ENCODE measurements at places on chromosomes 3 and 15.

GRCh38 chr15:64755427-64755940, 19.9 kb downstream of the RBPMS2 start:
- DNase-seq = no peak

DNA sequence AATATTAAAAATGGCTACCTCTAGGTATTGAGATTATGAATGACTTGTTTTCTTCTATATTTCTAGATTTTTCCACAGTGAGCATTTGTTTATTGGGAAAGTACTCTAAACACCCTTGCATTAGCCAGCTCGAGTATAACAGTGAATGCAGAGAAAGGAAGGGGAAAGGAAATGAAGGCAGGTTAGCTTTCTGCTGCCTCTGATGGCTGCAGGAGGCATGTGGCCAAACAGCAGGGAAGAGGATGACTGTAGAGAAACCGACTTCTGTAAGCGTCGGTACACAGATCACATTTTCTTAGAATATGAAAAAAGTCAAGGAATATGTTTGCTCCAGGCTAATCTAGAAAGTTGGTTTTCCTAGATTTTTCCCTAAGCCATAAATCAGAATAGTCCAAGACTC, 19.8 kb downstream of the GNB5 start:
- peak; percentile 40 for DNase-seq

DNA sequence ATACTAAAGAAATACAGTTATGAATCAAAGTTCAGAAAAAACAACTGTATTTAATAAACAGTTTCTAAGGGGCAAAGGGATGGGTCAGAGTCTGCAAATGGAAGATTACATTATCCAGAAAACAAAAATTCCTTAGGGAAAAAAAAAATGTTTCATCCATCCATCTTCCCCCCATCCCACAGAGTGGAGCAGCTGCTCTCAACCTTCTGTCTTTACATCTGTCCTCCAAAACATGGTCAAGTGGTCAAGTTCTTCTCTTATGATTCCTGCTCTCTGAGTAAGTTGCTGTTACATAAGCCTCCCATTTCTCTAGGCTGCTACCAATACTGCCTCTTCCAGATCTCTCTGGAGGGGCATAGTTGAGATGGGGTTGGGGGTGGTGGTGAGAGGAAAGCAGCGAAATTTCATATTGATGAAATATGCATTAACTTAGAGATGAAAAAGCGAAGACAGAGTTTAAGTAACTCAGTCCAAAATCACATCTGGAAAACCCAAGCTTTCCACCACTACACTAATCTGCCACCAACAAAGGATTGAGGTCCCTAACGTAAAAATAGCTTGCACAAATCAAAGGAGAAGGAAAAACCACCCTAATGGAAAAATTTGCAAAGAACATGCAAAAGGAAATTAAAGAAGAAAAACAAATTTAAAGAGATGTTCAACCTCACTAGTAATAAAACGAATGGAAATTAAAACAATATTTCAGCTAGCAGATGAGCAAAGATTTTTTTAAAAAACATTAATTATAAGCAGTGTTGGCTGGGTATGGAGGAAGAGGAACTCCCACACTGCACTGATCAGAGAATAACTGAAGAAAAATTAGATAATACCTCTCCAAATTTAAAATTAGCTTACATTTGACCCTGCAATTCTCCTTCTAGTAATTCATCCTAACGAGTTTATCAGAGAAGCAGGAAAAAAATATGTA, 109.5 kb downstream of the ST8SIA2 start:
- DNase-seq = no peak

DNA sequence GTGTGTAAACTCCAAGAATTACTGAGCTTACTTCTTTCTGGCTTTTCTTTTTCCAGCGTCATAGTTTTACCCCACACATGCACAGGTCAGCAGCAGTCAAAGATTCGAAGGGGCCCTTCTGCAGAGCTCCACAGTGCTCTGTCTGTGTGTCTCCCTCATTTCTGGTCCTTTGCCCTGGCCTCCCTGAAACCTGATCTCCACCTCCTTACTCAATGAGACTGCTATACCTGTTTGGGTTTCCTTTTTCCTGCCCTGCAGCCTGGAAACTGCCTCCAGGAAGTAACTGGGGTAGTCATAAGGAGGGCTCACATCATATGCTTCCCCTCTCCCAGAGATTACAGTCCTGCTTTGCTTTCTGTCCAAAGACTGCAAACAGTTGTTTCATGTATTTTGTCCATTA, 82.8 kb upstream of the TNIK start:
- peak; percentile 47 for DNase-seq

GRCh38 chr3:12252889-12253288, 36.0 kb upstream of the PPARG start:
- DNase-seq = no peak

- DNase-seq = no peak
These were observed 875 bp downstream of the GAP43 start for GRCh38 chr3:115624029-115624741.

GRCh38 chr15:74406992-74407705, 26.6 kb downstream of the SEMA7A start:
- DNase-seq = peak; percentile 15

DNA sequence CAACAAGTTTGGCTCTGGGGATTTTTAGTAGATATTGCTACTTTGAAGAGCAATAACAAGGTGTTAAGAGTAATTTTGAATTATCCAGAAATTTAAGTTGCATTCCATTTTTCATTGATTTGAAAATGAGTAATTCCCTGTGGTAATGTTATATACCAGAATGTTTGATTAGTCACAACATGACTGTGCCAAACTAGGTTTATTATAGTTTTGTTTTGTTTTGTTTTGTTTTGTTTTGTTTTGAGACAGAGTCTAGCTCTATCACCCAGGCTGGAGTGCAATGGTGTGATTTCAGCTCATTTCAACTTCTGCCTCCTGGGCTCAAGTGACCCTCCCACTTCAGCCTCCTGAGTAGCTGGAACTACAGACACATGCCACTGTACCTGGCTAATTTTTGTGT, 40.7 kb downstream of the CNOT10 start:
- DNase-seq = no peak

GRCh38 chr3:24400015-24400414, 94.6 kb downstream of the THRB start:
- no peak for DNase-seq

GRCh38 chr3:140523600-140523999, 154.3 kb upstream of the TRIM42 start:
- DNase-seq = no peak

- DNase-seq = no peak
These were observed 70.4 kb downstream of the LSM3 start for GRCh38 chr3:14248849-14249523.

DNA sequence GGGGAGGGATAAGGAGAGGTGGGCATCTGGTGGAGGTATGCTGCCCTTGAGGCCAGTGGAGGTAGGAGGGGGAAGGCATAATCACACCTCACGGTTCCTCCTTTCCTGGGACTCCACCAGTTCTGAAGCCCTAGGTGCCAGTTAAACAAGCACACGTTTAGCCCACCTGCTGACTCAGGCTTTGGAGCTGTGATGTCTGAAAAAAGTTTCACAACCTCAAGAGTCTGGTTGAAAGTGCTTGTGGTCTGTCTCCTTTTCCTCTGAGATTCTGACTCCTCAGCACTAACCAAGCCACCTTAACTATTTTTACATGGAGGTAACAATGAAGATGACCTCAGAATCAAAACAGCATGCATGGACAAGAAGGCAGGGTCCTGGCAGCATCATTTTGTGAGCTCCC, 23.0 kb downstream of the HPS3 start:
- DNase-seq = no peak

DNA sequence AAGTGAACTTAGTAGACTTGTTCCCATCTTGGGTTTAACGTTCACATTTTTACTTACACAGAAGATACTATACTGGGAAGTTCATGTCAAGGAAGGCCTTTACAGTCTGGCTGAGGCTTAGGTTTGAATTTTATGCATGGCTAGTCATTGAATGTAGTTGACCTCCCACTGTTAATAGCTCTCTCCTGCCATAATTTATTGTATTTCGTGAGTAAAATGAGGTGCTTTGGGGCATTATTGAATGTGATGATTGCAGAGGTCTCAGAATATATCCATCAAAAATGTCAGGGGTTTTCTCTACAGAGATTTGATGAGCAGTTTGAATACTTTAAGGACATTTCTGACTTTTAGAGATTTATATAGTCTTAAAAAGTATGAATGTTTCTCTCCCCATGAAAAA, 356.6 kb upstream of the GRM7 start:
- no peak for DNase-seq

- no peak for DNase-seq
These were observed 707.8 kb upstream of the GOLIM4 start for GRCh38 chr3:168803536-168803935.

GRCh38 chr3:100072326-100073048, 41.8 kb downstream of the FILIP1L start:
- no peak for DNase-seq

- no peak for DNase-seq
These were observed 256.1 kb upstream of the PROK2 start for GRCh38 chr3:72041076-72041475.

DNA sequence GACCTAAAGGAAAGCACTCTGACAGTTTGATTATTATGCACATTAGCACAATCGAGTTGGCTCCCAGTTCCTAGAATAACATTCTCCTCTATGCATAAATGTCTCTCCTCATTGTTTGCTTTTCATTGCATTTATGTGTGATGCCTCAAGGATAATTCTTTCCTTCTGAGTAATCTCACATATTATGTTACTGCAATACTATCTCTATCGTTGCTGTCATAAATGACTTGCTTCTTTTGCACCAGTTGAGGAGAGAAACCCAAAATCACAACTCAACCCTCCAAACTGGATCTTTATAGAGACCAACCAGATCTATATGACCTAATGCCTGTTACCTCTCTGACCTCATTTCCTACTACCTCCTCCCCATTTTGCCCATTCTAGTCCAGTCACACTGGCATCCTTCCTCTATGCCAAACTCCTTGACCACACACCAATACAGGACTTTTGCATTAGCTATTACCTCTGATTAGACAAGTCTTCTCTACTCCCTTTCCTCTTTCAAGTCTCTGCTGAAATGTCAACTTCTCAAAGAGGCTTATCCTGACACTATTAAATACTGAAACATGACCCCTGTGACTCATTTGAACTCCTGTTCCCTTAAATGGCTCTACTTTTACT, 1026.0 kb downstream of the TUSC7 start:
- no peak for DNase-seq

DNA sequence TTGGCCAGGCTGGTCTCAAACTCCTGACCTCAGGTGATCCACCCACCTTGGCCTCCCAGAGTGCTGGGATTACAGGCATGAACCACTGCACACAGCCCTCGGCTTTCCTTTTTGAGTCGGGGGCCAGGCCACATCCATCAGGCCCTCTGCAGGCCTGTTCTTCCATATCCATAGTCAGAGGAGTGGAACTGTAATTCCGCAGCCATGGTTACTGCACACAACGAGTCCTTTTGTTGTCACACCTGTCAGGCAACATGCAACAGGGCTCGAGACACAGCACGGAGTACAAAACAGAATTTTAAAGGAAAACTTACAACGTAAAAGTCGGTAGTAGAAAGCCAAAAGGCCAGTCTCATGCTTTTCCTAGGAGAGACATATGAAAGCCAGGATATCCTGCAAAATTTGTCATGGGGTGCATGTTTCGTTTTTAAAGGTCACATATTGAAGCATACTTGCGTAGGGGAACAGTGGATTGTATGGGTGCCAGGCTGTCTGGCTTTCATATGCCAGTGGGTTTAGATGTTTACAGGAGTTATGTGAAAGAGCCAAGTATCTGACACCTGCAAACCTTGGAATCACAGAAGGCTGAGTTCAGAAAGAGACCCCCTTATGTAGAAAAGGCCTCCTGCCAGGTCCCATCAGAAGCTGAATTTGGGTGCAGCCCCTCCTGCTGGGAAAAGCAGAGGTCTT, 63.2 kb upstream of the LPP start:
- no peak for DNase-seq

DNA sequence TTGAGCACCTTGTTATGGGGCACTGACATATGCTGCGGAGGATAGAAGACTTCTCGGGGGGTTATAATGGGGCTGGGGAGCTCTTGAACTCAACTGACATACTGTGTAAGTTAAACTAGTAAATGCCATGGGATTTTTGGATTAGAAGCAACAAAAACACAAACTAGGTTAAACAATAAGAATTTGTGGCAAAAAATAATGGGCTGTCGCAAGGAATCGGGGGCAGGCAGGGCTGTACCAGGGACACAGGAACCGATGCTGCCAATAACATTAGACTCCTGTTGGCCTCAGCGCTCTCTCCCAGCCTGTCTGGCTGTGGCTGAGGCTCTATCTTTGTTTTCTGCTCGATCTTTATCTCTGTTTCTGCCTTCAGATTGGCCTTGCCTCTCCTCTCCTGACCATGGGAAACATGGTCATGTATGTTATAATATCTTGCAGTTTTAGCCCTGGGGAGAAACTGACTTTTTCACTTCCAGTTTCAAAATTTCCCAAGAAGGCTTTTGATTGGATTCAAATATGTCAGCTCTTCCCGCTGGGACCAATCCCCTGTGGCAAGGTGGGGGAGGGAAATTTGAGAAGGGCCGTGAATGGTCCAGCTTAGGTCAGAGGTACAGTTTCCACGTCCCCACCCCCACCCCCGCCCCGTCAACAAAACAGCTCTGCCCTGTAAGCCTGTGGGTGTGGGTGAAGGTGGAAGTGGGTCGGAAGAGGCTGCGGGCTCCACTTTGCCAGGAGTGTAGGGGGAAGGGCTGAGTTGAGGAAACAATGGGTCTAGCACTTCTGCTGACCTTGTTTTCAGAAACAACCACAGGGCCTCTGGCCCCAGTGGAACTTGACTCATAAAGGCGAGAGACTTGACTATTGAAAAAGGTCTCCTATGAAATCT, 161.1 kb upstream of the TBL1XR1 start:
- peak; percentile 94 for DNase-seq

DNA sequence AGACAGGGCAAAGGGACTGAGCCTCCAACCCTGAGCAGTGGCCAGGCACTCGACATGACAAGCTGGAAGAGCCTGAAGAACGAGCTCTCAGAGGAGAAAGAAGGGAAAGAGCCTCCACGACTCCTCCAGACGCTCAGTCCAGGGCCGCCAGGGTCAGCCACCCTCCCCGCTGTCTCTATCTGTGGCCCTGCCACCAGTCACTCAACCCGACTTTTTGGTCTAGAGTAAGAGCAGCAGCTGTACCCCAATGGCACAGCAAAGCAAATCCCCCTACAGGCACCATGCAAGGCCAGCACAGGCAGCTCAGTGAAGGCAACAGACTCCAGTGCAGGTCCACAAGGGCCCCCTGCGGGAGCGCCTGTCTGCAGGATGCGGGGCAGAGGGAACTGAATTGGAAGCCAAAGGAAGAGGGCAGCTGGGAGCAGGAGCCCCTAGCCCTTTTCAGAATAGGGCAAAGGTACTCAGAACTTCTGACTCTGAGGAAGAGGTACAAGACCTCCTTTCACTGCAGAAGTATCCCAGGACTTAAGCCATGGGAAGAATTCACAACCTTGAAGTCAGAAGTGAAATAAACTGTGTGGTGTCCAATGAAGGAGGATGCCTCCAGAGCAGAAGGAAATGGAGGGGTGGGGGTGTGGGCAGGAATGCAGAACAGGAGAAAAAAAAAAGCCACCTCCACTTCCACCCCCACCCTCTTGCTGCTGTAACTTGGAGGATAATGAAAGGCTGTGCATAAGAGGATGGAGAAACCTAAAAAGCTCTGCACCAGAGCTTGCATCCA, 8.5 kb upstream of the GRAMD2A start:
- DNase-seq = no peak

Data from dermis blood vessel endothelial cell (primary cell).